H1 (cell line): ENCODE measurements at places on chromosomes 4 and X. TPM values are rescaled to one million over a fixed set of nuclear protein-coding genes. Genes with fewer than 3 reads are reported as not detected.

GRCh38 chr4:163679189-163679588, 184.7 kb downstream of the TMA16 start:
- H3K27ac ChIP-seq, result no peak overlapping the region
- no peaks in the 10 kb centered on the region for H3K4me1 ChIP-seq
- no peak for DNase-seq
- no peak overlapping the region for H3K4me3 ChIP-seq
- no peaks in the 10 kb centered on the region for H3K27me3 ChIP-seq

DNA sequence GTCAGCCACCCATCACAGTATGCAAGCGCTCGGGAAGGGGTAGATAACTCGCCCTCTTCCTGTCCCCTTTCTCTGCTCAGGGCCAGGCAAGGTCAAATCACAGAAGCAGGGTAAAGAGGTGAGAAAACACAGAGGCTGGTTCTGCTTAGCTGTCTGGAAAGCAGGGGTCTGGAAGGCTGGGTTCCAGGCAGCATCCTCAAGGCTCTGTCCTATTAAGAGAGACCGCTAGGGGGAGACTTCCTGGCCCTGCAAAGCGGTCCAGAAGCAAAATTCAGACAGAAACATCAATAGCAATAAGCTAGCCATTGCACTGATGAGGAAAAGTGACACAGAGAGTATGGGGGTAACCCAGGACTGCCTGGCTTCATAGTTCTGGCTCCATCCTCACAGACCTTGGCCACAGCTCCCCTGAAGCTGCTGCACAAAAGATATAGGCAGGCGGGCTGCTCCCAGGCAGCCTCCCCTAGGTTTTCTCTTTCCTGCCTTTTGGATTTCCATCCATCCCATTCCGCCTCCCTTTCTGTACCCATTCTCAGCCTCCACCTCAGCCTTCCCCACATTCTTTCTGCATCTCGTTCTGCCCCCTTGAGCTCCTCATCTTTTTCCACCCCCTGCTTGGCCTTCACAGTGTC, 308.5 kb downstream of the EVC2 start:
- H3K27me3 ChIP-seq, result no peaks in the 10 kb centered on the region
- no peaks in the 10 kb centered on the region for H3K36me3 ChIP-seq
- no peaks in the 10 kb centered on the region for H3K4me1 ChIP-seq
- DNase-seq, result peak; percentile 49
- no peak overlapping the region for H3K4me3 ChIP-seq

DNA sequence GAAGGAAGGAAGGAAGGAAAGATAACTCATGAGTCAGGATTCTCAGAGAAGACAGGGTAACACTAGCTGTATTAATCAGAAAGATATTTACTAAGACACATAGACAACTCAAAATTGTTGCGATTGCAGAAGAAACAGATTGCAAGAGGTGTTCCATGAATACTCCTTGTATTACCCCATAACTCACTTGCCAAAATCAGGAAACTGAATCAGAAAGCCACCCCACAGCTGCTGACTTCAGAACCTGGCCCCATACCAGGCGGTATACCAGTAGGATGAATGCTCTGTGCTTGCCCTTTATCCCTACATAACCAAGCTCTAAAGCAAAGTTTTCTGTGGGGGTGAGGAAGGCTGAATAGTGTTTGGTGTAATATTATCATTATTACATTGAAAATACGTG, 468.5 kb downstream of the IQCM start:
- no peaks in the 10 kb centered on the region for H3K4me1 ChIP-seq
- DNase-seq, result no peak
- no peaks in the 10 kb centered on the region for H3K27me3 ChIP-seq
- H3K4me3 ChIP-seq, result no peak overlapping the region

XAGE2 gene
- not detected in 2 replicates for total RNA-seq

PPP4R3C gene
- total RNA-seq, result not detected in 2 replicates

DNA sequence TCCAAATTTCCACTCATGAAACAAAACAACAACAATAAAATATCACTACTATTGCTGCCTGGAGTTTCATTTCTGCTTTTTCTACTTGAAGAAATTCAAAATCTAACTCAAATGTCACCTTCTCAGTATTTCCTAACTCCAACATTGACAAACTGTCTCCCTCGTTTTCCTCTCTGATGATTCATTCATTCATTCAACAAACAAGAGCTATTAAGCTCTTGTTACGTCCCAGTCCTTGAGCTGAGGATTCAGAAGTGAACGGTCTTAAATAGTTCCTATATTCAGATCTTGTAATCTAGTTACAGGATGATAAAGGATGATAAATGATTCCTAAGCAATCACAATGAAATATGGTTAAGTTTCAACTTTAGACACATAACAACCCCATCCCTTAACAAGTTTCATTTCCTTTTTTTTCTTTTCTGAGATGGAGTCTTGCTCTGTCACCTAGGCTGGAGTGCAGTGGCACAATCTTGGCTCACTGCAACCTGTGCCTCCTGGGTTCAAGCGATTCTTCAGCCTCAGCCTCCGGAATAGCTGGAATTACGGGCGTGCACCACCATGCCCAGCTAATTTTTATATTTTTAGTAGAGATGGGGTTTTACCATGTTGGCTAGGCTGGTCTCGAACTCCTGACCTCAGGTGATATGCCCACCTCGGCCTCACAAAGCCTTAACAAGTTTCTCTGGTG, 1.7 kb downstream of the SLC9B2 start:
- H3K27ac ChIP-seq, result no peak overlapping the region
- H3K27me3 ChIP-seq, result peaks cover 15% of the 10 kb centered on the region; the same call in 1 of the 2 replicates
- H3K36me3 ChIP-seq, result no peaks in the 10 kb centered on the region

ZFP42 gene
- total RNA-seq, result 187 and 188 TPM in 2 replicates

- peaks cover 3% of the 10 kb centered on the region; the same call in 1 of the 2 replicates for H3K36me3 ChIP-seq
- DNase-seq, result no peak
- H3K27me3 ChIP-seq, result no peaks in the 10 kb centered on the region
- no peak overlapping the region for H3K4me3 ChIP-seq
Measured at GRCh38 chrX:38811515-38812243, 10.4 kb downstream of the MID1IP1 start.

- H3K36me3 ChIP-seq, result no peaks in the 10 kb centered on the region
- H3K27me3 ChIP-seq, result no peaks in the 10 kb centered on the region
- DNase-seq, result no peak
- no peak overlapping the region for H3K27ac ChIP-seq
- H3K4me3 ChIP-seq, result no peak overlapping the region
Measured at GRCh38 chrX:149272690-149273463, 232.2 kb downstream of the IDS start.

GAGE13 gene
- total RNA-seq, result not detected in 2 replicates

YIPF7 gene
- total RNA-seq, result not detected in 2 replicates

GRCh38 chr4:177016541-177017141, 223.9 kb upstream of the VEGFC start:
- DNase-seq, result no peak
- H3K36me3 ChIP-seq, result no peaks in the 10 kb centered on the region
- no peak overlapping the region for H3K27ac ChIP-seq
- H3K27me3 ChIP-seq, result no peaks in the 10 kb centered on the region

DNA sequence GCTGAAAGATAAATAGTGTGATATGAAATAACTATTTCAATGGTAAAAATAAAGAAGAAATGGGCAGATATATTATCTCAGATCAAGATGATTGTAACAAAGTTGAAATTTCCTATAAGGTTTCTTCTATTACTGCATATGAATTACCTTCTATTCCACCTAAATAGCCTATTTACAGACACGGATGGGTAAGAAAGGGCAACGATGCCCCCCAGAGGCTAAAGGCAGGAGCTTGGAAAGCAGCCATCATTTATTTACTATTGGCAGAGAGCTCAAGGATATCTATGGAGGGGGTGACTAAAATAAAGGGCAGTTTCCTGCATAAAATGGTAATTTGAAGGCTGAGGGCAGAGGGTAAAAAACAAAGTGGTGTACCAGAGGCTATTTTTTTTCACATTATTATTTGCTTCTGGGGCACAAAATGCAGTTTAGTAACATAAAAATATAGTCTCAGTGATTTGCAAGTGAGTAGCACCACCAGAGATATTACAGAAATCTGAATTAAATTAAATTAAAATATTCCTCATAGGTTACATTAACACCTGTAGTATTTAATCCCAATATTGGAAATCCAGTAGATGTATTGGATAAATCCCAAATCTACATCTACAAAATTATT, 123.1 kb downstream of the BTC start:
- H3K27me3 ChIP-seq, result no peaks in the 10 kb centered on the region
- H3K27ac ChIP-seq, result no peak overlapping the region
- peak; percentile 31 for DNase-seq
- H3K4me1 ChIP-seq, result no peaks in the 10 kb centered on the region

DNA sequence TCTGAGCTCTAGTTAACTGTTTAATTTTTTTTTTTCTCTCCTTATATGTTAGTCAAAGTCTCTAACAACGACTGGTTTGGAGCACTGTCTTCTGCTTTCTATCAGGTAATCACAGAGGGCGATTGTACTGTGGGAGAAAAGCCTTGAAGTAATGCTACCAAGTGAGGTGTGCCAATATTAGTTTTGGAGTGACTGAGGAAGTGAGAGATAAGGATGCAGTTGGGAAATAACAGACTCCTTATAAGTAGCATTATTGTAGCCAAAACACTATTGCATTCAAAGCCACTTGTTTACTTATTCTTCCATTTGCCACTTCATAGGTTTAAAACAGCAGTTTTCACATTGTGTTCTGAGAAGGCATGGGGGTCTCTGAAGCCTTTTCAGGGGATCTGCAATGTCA, 79.1 kb upstream of the SLC6A14 start:
- H3K4me3 ChIP-seq, result no peak overlapping the region
- H3K36me3 ChIP-seq, result no peaks in the 10 kb centered on the region
- H3K4me1 ChIP-seq, result no peaks in the 10 kb centered on the region
- no peak for DNase-seq
- no peak overlapping the region for H3K27ac ChIP-seq

GRCh38 chrX:78105944-78106650, 2.0 kb downstream of the PGK1 start:
- peak overlapping the region; percentile 99 for H3K4me3 ChIP-seq
- H3K4me1 ChIP-seq, result no peaks in the 10 kb centered on the region
- no peak for DNase-seq
- H3K27me3 ChIP-seq, result peaks cover 5% of the 10 kb centered on the region; the same call in 1 of the 2 replicates

DNA sequence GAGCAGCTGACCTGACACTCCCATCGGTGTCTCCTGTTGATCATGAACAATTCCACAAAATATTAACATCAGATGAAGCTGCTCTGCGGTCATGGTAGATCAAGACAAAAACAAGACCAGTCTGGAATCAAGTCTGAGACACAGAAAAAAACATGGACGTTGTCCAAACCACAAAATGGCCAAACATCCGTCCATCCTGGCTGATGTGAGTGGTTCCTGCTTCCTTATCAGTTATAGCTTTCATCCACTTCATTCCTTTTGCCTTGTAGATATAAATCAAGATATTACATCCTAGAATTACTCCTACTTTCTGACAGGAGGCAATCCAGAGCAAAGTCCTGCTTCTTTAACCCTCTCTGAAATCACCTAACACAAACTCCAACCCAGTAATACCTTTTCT, 28.8 kb upstream of the PCSK1N start:
- H3K36me3 ChIP-seq, result no peaks in the 10 kb centered on the region
- H3K27ac ChIP-seq, result no peak overlapping the region
- no peak overlapping the region for H3K4me3 ChIP-seq
- DNase-seq, result no peak
- no peaks in the 10 kb centered on the region for H3K4me1 ChIP-seq

- no peak overlapping the region for H3K4me3 ChIP-seq
- no peak overlapping the region for H3K27ac ChIP-seq
- DNase-seq, result no peak
- no peaks in the 10 kb centered on the region for H3K27me3 ChIP-seq
Measured at GRCh38 chr4:2914256-2915126, 48.7 kb downstream of the NOP14 start.

GRCh38 chr4:38233727-38234480, 273.7 kb downstream of the PTTG2 start:
- no peaks in the 10 kb centered on the region for H3K4me1 ChIP-seq
- no peak overlapping the region; the same call in 1 of the 2 replicates for H3K27ac ChIP-seq
- H3K27me3 ChIP-seq, result no peaks in the 10 kb centered on the region
- H3K4me3 ChIP-seq, result no peak overlapping the region

GUCY1A1 gene
- total RNA-seq, result not detected in 2 replicates
